Tibial artery (tissue), 4 donors: ENCODE measurements at places on chromosomes 4 and X.

DNA sequence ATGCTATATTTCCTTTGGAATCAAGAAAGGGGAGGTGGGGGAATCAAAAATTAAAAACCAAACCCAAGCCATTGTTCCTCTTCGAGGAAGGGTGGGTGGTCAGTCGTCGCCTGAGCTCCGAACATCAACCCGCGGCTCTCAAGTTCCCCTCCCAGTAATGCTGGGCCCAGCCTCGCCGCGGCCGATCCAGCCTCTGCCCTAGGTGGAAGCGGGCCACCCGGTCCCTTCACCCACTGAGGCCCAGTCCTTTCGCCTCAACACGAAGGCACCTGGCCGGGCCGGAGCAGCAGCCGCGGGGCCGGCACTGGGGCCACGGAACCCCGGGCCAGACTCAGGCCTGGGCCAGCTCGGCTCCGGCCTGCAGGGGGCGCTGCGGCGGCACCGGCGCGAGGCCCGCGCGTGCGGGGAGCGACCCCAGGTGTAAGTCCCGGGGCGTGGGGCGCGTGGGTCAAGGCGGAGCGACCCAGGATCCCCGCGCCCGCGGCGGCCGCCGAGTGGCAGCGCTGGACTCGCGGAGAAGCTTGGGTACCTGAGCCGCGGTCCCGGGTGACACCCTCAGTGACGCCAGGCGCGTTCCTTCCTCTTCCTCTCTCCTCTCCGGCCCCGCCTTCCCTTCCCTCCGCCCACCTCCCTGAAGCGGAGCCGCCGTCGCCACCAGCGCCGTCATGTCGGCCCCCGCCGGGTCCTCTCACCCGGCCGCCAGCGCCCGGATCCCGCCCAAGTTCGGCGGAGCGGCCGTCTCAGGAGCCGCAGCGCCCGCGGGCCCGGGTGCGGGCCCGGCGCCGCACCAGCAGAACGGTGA is at the start of gene SEC24B:
Gene SEC24B, plus strand, starts transcription at position 611 of the 802 bp plus-strand sequence. Its CDS starts 55 bp downstream, at position 666.
- no peaks in the 10 kb centered on the region for H3K36me3 ChIP-seq
- peak within 1 kb of the TSS; percentile 80 for H3K4me3 ChIP-seq
- H3K27me3 ChIP-seq: no peaks in the 10 kb centered on the region

GRCh38 chrX:107768051-107768450 is 7.5 kb downstream of the TSC22D3 start:
- no peaks in the 10 kb centered on the region for H3K4me1 ChIP-seq
- H3K27me3 ChIP-seq: no peaks in the 10 kb centered on the region
- no peak overlapping the region for H3K27ac ChIP-seq
- DNase-seq: no peak
- no peaks in the 10 kb centered on the region for H3K36me3 ChIP-seq

DNA sequence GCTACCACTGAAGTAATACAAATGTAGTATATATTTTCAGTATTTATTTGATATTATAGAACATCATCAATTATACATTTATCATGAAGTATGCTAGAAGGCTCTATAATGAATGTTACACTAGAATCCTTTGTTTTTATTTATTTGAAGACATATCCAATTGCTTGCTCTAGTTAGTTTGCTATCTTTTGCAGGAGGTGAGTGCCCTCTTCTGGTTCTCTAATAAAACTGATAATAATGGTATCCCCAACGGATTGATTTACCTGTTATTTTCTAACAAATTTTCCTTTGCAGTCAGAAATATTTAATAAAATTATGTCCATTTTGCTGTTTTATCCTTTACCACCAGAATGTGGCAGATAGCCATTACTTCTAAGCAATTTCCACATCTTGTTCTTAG is 274.3 kb upstream of the TACR3 start:
- no peak overlapping the region for H3K4me3 ChIP-seq
- no peaks in the 10 kb centered on the region for H3K27me3 ChIP-seq
- no peak overlapping the region for H3K27ac ChIP-seq
- no peaks in the 10 kb centered on the region for H3K36me3 ChIP-seq
- no peak for DNase-seq

- no peak for DNase-seq
- H3K27me3 ChIP-seq: no peaks in the 10 kb centered on the region
- no peak overlapping the region for H3K27ac ChIP-seq
- no peak overlapping the region for H3K4me3 ChIP-seq
- no peaks in the 10 kb centered on the region for H3K4me1 ChIP-seq
Observed at GRCh38 chrX:2177541-2177940, 323.2 kb downstream of the DHRSX start.

- no peak overlapping the region for H3K4me3 ChIP-seq
- H3K27ac ChIP-seq: no peak overlapping the region
- H3K36me3 ChIP-seq: no peaks in the 10 kb centered on the region
- no peaks in the 10 kb centered on the region for H3K4me1 ChIP-seq
- no peak for DNase-seq
Observed at GRCh38 chrX:150324035-150324728, 38.9 kb upstream of the MAMLD1 start.

DNA sequence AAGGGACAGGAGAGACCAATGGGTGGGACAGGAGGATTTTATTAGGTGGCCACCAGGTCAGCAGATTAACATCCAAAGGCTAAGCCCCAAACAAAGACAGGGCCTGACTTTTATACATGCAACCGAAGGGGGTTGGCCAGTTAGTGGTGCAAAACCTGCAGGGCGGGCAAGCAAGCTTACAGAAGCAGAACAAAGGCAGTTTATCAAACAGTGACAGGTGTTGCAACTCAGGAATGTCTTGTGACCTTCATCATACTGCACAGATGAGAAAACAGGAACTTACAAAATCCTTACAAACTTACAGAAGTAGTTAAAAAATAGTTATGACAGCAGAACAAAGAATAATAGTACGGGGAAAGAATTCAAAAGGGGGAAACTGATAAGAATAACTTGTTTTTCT is 708.1 kb downstream of the GLUD2 start:
- no peaks in the 10 kb centered on the region for H3K4me1 ChIP-seq
- no peak for DNase-seq
- no peak overlapping the region for H3K27ac ChIP-seq
- no peaks in the 10 kb centered on the region for H3K36me3 ChIP-seq
- no peaks in the 10 kb centered on the region for H3K27me3 ChIP-seq

- no peaks in the 10 kb centered on the region for H3K27me3 ChIP-seq
- H3K27ac ChIP-seq: no peak overlapping the region
- no peak overlapping the region for H3K4me3 ChIP-seq
- no peaks in the 10 kb centered on the region for H3K4me1 ChIP-seq
- no peak for DNase-seq
- H3K36me3 ChIP-seq: no peaks in the 10 kb centered on the region
Observed at GRCh38 chr4:105126311-105127169, 20.1 kb upstream of the TET2 start.

DNA sequence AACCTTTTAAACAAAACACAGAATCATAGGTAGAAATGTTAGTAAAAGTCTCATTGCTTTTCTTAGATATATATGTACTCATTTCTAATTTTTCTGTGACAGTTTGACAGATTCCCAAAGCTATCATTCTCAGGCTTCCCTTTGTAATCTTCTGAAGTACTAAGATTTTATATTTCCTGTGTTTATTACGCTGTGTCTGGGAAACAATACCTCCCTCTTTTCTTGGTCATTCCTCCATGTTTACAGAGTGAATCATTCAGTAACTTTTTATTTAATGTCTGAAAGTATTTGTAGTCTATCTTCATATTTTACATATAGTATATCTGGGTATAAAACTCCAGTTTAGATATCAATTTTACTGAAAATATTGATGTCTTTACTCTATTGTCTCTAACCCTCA is 1826.3 kb upstream of the IGFBP7 start:
- no peaks in the 10 kb centered on the region for H3K4me1 ChIP-seq
- no peak overlapping the region for H3K27ac ChIP-seq
- H3K36me3 ChIP-seq: no peaks in the 10 kb centered on the region

- H3K27me3 ChIP-seq: no peaks in the 10 kb centered on the region
- no peaks in the 10 kb centered on the region for H3K4me1 ChIP-seq
- DNase-seq: no peak
- no peaks in the 10 kb centered on the region for H3K36me3 ChIP-seq
- H3K4me3 ChIP-seq: no peak overlapping the region
Observed at GRCh38 chr4:144715230-144715629, 69.3 kb downstream of the HHIP start.

GRCh38 chr4:165982934-165983333 is 109.9 kb downstream of the TLL1 start:
- H3K27me3 ChIP-seq: no peaks in the 10 kb centered on the region
- no peak overlapping the region for H3K4me3 ChIP-seq
- no peak overlapping the region for H3K27ac ChIP-seq
- H3K36me3 ChIP-seq: no peaks in the 10 kb centered on the region

DNA sequence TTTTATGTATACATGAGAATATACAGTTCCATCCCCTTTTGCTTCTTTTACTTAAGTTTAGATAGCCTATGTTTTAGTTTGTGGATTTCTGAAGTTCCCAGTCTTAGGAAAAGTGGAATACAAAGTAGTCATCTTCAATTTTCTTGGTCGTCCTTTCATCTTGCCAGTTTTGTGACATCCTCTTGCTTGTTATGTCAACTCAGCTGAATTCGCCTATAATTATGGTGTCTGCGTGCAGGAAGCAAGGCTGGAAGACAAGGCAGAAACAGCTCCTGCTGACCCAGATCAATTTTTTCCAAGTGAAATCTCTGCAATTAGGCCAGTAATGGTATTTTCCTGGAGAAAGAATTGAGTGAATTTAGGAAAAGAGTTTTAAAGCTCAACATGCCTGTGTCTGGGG is 28.1 kb upstream of the NYX start:
- H3K4me3 ChIP-seq: no peak overlapping the region
- no peaks in the 10 kb centered on the region for H3K27me3 ChIP-seq
- H3K4me1 ChIP-seq: no peaks in the 10 kb centered on the region
- no peak overlapping the region for H3K27ac ChIP-seq

DNA sequence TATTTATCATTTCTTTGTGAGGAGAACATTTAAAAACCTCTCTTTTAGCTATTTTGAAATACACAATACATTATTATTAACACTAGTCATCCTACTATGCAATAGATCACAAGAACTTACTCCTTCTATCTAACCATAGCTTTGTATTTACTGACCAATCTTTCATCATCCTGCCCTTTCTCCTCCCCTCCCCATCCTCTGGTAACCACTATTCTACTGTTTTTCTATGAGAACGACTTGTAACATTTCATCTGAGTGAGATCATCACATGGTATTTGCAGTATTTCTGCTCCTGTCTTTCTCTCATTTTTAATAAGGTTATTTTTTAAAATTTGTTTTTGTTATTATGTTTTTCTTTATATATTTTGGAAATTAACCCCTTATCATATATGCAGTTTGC is 331.8 kb downstream of the TEX13C start:
- H3K36me3 ChIP-seq: no peaks in the 10 kb centered on the region
- H3K4me1 ChIP-seq: no peaks in the 10 kb centered on the region
- H3K27me3 ChIP-seq: no peaks in the 10 kb centered on the region
- no peak overlapping the region for H3K4me3 ChIP-seq
- H3K27ac ChIP-seq: no peak overlapping the region

GRCh38 chr4:100016191-100016590 is 66.1 kb upstream of the H2AZ1 start:
- no peaks in the 10 kb centered on the region for H3K4me1 ChIP-seq
- no peak overlapping the region for H3K27ac ChIP-seq
- no peak overlapping the region for H3K4me3 ChIP-seq
- H3K27me3 ChIP-seq: no peaks in the 10 kb centered on the region
- no peak for DNase-seq

DNA sequence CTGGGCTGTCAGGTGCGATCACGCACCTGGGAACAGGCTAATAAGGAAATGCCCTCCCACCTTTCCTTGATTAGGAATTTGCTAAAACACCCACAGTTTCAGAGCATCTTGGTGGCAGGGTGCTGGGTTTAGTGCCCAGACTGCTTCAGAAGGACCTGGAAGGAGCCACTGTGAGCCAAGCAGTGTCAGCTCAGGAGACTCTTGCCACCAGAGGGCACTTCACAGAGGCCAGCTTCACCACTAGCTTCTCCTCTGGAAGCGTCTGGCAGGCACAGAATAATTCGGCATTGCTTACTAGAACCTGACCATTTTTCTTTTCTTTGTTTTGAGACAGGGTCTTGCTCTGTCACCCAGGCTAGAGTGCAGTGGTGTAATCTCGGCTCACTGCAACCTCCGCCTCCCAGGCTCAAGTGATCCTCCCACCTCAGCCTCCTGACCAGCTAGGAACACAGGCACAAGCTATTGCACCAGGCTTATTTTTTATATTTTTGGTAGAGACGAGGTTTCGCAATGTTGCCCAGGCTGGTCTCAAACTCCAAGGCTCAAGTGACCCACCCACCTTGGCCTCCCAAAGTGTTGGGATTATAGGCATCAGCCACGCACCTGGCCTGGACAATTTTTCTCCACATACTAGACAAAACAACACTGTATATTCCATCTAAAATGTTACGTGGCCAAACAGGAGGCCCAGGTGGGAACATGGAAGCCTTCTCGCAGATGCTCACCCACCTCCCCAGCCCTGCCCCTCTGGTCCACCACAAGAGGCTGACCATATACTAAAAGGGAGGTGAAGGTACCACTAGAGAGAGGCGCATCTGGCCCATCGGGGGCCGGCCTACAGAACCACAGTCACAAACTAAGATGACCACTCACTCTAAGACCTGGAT is 14.1 kb downstream of the NOP14 start:
- H3K36me3 ChIP-seq: peaks cover 100% of the 10 kb centered on the region
- no peak for DNase-seq
- H3K27ac ChIP-seq: no peak overlapping the region
- no peaks in the 10 kb centered on the region for H3K4me1 ChIP-seq
- H3K27me3 ChIP-seq: no peaks in the 10 kb centered on the region

GRCh38 chrX:113929004-113929403 is 654.9 kb upstream of the HTR2C start:
- H3K27ac ChIP-seq: no peak overlapping the region
- H3K27me3 ChIP-seq: no peaks in the 10 kb centered on the region
- H3K4me1 ChIP-seq: no peaks in the 10 kb centered on the region
- H3K4me3 ChIP-seq: no peak overlapping the region
- no peak for DNase-seq

DNA sequence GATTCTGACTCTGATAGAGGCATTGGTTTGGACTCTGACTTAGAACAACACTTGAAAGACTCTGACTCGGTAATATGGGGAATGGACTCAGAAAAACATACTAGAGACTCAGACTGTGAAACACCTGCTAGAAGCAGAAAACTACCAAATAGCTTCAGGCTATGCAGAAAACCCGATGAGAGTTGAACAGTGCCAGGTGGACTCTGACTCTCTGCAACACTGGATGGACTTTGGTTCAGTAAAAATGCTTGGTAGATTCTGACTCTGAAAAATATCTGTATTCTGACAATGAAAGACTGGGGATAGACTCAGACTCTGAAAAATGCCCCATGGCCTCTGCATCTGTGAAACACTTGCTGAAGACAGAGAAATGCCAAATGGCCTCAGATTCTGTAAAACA is 215.1 kb upstream of the HDX start:
- no peak for DNase-seq
- H3K36me3 ChIP-seq: no peaks in the 10 kb centered on the region

DNA sequence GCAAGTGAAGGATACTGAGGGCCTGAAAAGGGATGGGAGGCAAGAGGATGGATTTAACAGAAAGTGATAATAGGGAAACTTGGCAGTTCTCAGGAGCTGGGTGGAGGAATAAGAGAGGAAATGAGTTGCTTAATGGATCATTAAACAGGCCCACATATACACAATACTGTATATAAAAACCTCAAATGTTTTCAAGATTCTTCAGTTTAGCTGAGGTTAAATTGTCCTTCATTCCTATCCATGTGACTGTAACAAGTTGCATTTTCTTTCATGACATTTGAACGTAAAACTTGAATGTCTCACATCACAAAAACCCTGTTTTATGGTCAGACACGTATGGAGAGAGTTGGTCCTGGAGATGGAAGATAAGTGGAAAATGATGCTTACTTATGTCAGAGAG is 76.5 kb upstream of the PLAC8 start:
- no peak overlapping the region for H3K27ac ChIP-seq
- no peaks in the 10 kb centered on the region for H3K4me1 ChIP-seq
- no peak overlapping the region for H3K4me3 ChIP-seq
- no peaks in the 10 kb centered on the region for H3K27me3 ChIP-seq
- no peaks in the 10 kb centered on the region for H3K36me3 ChIP-seq
